Hematopoietic multipotent progenitor cell treated with erythropoietin and hydrocortisone succinate and interleukin-3 and kit ligand, for 8 days (in vitro differentiated cells): ENCODE measurements at places on chromosomes 3 and 15.

DNA sequence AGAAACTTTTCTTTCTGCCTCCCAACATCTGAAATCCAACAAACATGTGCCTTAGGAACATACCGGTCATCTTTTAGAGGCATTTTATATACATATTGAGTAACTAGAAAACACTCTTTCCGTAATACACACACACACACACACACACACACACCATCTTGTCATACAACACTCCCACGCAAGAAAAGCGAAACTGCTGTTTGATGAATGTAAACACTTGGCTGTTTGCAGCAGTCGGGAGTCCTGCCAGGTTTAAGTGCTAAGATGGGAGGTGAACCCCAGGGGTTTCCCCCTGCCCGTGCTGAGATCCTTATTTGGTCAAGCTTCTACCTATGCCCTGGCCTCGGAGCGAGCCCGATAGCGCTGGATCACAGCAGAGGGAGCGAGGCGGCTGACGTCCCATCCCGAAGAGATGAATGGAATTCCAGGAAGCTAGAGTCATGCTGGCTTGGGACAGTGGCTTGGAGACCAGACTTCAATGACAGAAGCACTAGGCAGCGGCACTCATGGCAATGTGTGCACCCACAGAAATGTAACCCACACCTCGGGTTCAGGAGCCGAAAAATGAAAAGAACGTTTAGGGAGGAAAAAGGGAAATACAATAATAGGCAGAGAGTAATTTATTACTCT is 1.3 kb upstream of the THBS1 start:
- DNase-seq: no peak

GRCh38 chr3:50632450-50632849 is 15.5 kb downstream of the MAPKAPK3 start:
- peak; percentile 45 for DNase-seq

GRCh38 chr3:133463347-133463860 is 63.5 kb downstream of the BFSP2 start:
- no peak for DNase-seq

DNA sequence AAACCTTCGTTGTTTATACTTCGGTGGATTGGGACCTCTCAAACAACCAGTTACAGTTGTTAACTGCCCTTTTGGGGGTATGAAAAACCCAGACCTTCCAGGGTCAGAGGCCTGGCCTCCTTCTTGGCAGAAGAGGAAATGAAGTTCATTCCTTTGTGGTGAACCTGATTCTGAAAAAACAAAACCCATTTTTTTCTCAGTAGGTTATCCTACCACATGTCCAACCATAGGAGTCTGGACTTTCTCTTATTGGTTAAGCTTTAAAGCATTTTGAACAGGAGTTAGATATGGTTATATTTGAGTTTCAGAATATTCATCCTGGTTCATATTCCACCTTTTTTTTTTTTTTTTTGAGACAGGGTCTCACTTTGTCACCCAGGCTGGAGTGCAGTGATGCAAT is 7.2 kb upstream of the LACTB start:
- DNase-seq: no peak

DNA sequence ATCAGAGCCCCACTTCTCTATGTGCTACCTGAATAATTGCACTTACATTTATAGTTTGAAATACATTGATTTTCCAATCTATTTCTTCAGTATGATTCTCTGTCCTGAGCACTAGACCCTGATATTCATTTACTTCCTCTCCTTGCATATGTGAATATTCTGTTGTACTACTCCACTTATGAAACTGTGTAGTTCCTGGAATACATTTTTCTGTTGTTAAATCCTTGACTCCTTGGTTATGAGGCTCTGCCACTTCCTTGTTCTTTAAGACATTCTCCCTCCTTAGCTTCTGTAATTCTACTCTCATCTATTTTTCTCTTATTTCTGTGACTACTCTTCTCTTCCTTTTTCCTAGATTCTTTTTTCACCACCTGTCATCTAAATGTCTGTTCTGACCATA is 12.9 kb upstream of the MGA start:
- DNase-seq: no peak

DNA sequence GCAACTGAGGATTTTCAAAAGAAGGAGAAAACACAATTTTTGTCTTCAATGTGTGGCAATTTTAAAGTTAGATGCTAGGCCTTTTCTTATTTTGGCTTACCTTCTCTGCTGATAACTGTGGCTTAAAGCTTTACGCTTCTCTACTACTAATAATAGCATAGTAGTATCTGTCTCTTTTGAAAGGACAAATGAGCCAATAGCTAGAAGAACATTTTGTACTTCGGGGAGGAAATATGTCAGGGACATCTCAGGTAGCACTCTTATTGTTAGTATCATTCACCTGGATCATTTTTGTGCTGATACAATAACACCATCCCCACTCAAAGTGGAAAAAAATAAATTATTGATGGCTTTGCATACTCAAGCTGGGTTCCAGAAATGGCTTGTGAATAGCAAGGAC is 586.1 kb upstream of the TBL1XR1 start:
- no peak for DNase-seq

DNA sequence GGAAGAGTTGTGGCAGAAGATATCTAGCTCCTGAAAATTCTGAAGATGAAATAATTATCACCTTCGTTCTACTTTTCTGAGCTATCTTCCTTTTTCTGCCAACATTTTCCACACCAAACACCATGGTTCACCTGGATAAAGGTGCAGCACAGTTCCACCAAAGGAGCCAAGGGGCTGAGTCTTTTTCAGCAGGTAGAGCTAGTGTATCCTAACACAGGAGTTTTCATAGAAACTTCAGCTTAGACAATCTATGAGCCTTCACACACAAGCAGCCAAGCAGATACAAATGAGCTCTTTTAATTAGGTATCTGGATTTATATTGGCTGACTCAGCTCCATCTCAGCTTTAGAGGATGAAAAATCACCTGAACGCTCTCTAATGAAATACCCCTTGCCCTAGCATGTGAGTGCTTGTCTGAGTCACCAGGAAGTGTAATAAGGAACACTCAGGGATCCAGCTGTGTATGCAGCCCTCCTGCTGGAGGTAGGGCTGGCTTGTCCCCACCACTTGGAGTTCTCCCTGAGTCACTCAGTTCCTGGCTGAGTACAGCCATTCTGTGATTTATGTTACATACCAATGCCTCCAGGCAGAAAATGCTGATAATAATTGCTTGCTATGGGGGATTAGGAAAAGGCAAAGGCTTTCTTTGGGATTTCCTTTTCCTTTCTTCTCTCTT is 385.7 kb downstream of the LSAMP start:
- no peak for DNase-seq

- DNase-seq: no peak
Measured at GRCh38 chr15:56942118-56942517, 23.7 kb downstream of the TCF12 start.

- peak; percentile 88 for DNase-seq
Measured at GRCh38 chr15:74382004-74382816, 14.8 kb upstream of the CYP11A1 start.

DNA sequence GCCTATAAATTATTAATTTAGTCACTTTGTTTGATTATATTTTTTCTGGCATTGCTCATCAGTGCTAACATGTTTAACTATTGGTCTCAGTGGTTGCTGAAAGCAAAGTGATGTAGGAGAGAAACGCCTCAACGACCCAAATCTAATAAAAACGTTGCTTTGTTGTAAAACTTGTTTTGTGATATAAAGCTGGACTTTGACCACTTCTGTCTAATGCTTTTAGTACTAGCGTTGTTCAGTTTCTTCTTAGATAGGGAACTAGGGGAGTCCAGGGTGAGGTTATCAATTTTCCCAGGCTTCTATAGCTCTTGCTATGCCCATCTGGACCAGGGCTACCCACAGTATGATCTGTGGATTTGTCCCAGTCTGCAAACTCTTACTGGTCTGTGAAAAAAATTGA is 80.6 kb upstream of the TBC1D5 start:
- no peak for DNase-seq

- no peak for DNase-seq
Measured at GRCh38 chr15:51450001-51450400, 108.5 kb downstream of the GLDN start.

GRCh38 chr3:176430244-176431037 is 766.8 kb downstream of the TBL1XR1 start:
- peak; percentile 32 for DNase-seq

- no peak for DNase-seq
Measured at GRCh38 chr3:187852842-187853730, 107.8 kb upstream of the BCL6 start.

GRCh38 chr15:35624881-35625280 is 78.9 kb upstream of the DPH6 start:
- no peak for DNase-seq

GRCh38 chr3:136495213-136495612 is 245.1 kb downstream of the PCCB start:
- no peak for DNase-seq

- no peak for DNase-seq
Measured at GRCh38 chr3:66971245-66971644, 26.9 kb upstream of the KBTBD8 start.

GRCh38 chr3:69009559-69010410 is 3.7 kb downstream of the EOGT start:
- no peak for DNase-seq

- DNase-seq: no peak
Measured at GRCh38 chr3:100898681-100899080, 94.5 kb downstream of the ABI3BP start.

GRCh38 chr15:42727750-42728381 is 9.1 kb downstream of the CDAN1 start:
- DNase-seq: no peak

GRCh38 chr3:168165390-168166269 is 69.9 kb upstream of the GOLIM4 start:
- peak; percentile 87 for DNase-seq

DNA sequence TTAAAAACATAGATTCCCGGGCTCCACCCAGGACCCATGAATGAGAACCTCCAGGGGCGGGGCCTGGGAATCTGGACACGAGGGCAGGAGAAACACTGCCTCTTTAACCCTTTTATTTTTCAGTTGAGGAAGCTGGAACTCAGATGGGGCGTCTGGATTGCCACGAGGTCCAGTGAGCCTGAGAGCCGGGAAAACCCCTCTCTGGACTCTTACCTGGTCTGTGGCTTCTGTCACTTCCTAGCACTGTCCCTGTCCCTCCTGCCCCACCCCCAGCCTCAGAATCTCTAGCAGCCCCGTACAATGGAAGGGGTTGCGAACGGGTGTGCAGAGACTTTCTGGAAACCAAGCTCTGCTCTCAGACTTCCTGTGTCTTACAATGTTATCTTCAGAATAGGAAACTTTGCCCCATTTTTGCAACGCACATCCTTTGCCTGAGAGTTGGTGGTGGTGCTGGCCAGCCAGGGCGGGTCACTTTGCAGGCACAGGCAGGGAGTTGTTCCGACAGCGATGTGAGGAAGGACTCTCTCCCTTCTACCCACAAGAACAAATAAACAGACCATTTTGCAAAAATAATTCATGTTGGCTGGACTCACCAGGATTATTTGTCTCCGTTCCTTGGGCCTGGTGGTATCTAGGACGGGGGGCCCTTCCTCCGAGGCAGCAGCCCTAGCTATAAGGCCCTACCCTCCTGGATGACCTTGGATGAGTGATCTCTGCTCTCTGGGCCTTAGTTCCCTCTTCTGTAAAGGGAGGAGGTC is 59.1 kb downstream of the SMAD6 start:
- DNase-seq: no peak

- DNase-seq: no peak
Measured at GRCh38 chr15:93913871-93914270, 317.5 kb upstream of the MCTP2 start.

DNA sequence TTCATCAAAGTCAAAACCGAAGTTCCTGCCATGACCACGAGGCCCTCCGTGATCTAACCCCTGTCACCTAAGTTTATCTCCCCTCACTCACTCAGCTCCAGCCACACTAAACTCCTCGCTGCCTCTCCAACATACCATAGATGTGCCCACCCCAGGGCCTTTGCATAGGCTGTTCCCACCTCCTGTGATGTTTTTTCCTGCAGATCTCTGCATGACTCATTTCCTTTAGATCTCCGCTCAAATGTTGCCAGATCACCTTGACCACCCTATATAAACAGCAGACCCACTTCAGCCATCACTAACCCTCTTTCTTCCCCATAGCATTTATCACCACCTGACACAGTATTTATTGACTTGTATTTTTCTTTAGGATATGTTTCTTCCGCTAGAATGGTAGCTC is 58.5 kb downstream of the HRH1 start:
- no peak for DNase-seq

GRCh38 chr3:129161860-129162271 is 1.0 kb upstream of the ISY1 start:
- DNase-seq: peak; percentile 53

DNA sequence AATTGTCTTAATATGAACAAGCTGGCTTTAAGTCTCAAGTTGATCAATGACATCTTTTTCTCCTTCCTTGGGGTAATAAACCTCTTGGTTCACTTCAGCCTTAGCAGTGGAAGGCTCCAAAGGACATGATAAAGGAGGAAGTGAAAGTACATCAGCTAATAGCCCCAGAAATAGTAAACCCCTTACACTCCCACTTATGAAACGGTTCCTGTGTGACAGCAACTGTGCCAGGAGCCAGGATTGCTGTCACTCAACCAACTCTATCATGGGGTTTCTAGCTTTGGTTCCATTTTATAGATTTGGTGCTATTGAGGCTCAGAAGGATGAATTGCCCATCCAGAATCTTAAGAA is 216.7 kb downstream of the ABHD5 start:
- DNase-seq: no peak

GRCh38 chr3:48014358-48014757 is 1.9 kb downstream of the MAP4 start:
- DNase-seq: no peak

DNA sequence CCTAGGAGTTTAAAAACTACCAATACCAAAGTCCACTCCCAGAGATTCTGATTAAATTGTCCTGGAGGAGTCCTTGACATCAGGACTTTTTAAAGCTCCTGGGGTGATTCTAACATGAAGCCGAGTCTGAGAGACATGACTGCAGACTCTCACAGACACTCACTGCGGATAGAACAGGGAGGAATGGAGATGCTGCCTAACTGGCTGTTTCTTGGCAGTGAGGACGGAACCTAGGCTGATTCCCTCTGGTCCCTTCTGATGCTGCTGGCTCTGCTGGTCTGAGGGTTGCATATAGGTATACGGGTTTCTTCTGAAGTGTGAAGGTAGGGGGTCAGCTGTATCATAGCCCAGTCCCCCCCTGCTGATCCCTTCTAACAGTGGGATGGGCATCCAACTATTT is 1.3 kb upstream of the HRG start:
- no peak for DNase-seq

GRCh38 chr3:157755233-157755632 is 252.0 kb upstream of the VEPH1 start:
- no peak for DNase-seq

DNA sequence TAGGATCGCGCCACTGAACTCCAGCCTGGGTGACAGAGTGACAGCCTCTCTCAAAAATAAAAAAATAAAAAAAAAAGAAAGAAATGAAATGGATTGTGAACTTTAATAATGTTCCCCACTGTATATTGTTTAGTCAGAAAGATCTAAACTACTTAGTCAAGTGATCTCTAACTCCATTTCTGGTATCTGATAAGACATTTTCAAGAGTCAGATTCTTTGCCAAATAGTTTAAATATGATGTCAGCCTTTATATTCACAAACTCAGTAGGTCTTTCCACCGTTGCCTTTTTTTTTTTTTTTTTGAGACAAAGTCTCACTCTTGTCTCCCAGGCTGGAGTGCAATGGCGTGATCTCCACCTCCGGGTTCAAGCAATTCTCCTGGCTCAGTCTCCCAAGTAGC is 29.0 kb upstream of the OSBPL11 start:
- DNase-seq: no peak
